ENCODE measurements at places on chromosomes 5 and 9. TPM values are rescaled to one million over a fixed set of nuclear protein-coding genes. Genes with fewer than 3 reads are reported as not detected.

OTP gene
- not detected for polyA plus RNA-seq

SLC4A9 gene
- 26.9 TPM for polyA plus RNA-seq

GRCh38 chr5:78621291-78621738 lies 27.3 kb downstream of the LHFPL2 start:
- no peak for DNase-seq

DNA sequence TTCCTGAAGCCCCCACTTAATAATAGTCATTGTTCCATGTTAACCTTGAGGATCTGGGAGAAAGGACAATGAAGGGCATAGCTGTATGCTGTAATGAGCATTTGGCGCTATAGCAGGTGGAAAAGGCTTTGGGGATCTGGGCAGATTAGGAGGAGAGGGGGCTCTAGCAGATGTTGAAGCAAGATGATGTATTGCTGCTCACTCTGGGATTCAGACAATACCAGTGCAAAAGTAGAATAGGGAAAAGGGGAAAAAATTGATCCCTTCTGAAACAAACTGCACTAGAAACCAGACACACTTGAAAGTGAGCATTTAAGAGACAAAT lies 575.3 kb upstream of the MEF2C start:
- DNase-seq: no peak

Data from left kidney (tissue), 8 donors.